ENCODE measurements at places on chromosomes 4 and X.

DNA sequence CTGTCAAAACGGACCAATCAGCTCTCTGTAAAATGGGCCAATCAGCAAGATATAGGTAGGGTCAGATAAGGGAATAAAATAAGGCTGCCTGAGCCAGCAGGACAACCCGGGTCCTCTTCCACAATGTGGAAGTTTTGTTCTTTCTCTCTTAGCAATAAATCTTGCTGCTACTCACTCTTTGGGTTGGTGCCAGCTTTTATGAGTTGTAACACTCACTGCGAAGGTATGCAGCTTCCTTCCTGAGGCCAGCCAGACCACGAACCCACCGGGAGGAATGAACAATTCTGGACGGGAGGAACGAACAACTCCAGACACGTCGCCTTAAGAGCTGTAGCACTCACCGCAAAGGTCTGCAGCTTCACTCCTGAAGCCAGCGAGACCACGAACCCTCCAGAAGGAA, 287.8 kb downstream of the RAPGEF2 start:
- DNase-seq = peak; percentile 75

GRCh38 chr4:173391701-173392100, 7.2 kb downstream of the SCRG1 start:
- no peak for DNase-seq

DNA sequence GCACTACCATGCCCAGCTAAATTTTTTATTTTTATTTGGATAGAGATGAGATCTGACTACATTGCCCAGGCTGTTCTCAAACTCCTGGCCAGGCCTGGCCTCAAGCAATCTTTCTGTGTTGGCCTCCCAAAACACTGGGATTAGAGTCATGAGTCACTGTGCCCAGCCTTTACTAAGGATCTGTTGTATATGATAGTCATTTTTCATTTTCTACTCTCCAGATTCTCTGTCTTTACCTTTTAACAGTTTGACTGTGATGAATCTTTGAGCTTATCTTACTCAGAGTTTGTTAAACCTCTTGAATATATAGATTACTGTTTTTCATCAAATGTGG, 161.8 kb downstream of the FNIP2 start:
- no peak for DNase-seq

DNA sequence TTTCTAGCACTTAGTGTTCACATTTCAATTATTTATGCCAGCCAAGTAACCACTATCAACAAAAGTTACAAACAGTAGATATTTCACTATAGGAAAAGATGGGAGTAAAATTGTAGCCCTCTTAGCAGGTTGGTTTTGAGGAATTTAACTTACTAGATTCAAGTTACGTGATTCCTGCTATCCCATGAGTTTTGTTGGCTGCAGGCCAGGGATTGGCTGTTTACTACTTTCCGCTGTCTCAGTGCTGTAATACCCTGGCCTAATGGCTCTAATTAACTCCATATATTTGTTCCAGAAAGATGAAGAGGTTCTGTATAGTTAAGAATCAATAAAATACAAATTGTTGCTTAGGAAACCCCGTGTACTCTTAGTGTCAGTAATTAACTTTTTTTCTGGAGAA, 55.5 kb upstream of the MAGED1 start:
- no peak for DNase-seq

DNA sequence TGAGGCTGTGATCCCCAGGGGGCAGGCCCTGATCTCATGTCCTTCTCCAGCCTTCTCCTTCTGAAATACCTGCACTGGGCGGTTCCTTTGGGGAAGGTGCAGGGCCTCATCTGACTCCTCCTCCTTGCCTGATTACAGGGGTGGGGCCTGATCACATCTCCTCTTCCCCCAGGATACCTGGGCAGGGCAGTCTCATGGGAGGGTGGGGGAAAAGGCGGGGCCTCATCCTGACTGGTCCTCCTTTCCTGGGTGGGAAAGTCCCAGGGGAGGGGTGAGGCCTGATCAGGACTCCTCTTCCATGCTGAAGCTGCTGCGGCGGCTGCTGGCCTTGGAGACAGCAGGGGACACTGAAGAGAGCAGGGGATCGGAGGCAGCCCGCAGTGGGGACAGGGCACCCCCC, 13.3 kb downstream of the TFE3 start:
- DNase-seq = no peak

DNA sequence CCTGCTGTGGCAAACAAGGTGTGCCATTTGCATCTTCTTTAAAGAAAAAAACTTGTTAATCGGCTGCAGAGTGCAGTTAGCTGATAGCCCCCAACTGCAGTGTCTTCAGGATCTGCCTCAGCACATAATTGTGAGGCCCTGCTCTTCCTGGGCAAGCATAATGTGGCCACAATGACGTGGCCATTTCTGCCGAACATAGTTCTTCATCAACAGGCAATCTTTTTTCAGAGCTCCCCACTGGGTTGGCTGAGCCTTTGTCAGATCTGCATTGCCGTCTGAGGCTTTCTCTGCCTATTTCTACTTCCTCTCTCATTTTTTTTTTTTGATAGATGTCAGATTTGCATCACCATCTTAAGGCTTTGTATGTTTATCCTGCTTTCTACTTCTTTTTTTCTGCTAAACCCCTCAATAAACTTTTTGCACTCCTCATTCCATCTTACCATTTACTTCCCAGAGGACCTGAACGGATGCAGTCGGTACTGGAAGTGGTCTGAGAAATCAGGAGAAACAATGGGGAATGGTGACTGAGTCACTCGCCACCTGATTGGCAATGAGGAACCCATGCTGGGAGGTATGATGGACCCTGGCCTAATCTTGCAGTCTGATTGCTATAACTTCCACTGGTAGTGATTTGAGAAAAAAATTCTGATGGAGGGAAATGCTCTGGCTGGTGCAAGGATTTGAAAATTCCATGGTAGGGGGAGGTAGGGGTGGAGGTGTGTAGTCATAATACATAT, 21.2 kb upstream of the TAB3 start:
- no peak for DNase-seq

DNA sequence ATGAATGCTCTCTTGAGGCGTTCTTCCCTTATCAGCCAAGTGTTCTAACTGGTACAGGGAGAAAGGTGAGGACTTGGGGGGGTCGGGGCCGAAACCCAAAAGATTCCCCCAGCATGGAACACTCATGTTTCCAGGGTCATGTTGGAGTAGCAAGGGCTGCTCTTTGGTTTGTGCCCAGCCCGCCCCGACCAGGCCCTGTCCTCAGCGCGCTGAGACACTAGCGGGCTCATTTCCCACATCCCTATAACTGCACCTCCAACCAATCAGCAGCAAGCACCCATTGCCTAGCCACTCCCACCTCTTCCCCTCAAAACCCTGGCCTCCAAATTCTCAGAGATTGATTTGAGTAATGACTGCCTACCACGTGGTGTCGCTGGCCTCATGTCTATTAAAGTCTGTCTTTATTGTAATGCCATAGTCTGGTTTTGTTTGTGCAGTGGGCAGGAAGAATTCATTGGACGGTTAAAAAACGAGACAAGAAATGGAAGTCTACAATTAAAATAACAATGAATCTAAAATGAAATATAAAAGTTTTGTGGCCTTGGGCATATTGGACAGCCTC, 1928.4 kb downstream of the STIM2 start:
- no peak for DNase-seq

DNA sequence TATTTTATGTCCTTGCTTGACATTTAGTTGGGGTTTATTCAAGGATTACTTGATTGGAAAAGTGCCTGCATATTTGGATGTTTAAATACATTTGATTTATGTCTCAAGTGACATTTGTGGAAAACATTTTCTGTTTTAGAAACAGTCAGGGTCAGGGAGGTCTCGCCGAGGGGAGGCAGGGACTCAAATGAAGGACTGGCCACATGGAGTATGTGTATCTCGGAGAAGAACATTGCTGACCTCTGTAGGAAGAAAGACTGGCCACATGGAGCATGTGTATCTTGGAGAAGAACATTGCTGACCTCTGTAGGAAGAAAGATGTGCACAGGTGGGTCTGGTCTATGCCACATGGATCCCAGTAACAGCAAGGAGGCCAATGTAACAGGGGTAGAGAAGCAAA, 233.6 kb downstream of the TRIML1 start:
- DNase-seq = peak; percentile 2

DNA sequence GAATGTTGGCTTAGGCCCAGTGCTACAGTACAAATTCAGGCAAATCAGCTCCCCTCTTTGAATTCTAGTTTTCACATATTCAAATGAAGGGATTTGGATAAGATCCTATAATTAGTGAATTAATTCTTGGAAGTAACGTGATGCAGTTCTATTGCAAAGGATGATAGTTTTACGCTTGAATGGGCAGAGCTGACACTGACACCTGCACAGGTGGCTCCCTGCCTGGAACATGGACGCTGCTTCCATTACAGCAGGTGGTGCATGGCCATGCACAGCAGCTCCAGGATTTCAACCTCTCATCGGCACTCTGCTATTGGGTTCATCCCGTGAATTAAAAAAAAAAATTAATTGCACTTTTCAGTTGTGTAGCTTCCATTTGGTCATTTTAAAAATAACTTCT, 28.4 kb upstream of the RPS6KA6 start:
- no peak for DNase-seq

DNA sequence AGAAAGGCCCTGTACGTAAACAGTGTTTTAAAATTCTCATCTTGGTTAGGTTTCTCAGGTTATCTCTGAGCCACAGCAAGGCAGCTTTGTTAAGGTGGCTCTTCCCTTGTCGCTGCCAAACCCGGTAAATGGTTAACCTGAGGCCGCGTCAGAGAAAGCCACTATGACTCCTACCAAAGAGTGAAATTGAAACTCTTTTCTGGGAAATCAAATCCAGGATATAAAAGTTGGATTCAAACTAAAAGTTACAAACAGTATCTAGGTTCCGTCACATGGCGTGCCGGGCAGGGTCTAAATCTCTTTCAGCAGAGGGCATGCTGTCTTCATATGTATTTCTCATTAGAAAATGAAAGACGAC, 433 bp downstream of the MMAA start:
- DNase-seq = no peak

DNA sequence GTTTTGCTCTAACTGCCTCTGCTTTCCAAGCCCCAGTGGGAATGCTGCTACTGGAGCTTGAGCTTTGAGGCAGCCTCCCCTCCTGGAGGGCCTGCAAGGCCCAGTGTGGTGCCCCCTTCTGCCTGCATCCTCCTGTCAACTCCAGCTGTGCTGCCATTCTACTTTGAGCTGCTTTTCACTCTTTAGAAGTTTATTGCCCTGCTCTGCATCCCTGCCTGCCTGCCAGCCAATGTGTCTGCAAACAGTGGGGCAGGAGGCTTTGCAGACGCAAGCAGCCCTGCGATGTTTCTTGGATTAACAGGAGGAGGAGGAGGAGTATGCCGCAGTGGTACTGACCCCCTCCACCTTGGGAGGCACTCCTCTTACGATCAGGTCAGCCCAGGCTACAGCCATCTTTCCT, 16.4 kb downstream of the TMEM31 start:
- DNase-seq = no peak

GRCh38 chr4:142331646-142332045, 514.5 kb downstream of the INPP4B start:
- DNase-seq = no peak

DNA sequence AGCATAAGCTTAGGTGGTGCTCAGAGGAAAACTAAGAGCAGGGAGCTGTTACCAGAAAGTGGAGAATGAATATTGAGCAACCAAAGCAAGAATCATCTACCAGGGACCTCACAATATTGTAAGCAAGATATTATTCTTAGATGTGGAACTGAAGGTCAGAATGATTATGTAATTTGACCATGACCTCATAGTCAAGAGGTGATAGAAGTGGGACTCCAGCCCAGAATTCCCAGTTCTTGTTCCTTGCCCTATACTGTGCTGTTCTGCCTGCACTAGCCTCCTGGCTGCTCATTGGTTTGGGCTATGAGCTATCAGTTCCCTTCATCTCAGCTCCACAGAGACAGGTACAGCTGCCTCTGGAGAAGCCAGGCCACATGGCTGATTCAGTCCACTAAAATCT, 229.4 kb downstream of the LDB2 start:
- no peak for DNase-seq

- DNase-seq = no peak
Measured at GRCh38 chr4:89249716-89250361, 57.8 kb downstream of the GPRIN3 start.

DNA sequence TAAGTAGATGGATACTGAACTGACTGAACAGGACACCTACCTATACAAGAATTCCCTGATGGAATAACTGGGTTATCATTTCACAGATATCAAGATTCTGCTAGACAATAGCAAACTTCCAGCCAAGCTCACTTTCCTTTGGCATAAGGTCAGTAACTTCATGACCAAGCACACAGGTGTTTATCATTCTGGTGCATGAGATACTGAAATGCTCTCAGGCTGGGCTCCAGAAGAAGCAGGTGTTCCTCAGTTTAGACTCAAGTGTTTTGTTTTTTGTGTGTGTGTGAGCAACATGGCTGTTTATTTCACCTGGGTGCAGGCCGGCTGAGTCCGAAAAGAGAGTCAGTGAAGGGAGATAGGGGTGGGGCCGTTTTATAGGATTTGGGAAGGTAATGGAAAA, 201.5 kb upstream of the SPOCK3 start:
- DNase-seq = no peak

- no peak for DNase-seq
Measured at GRCh38 chr4:44558031-44558605, 93.3 kb downstream of the YIPF7 start.

GRCh38 chr4:159205466-159205865, 102.6 kb downstream of the RAPGEF2 start:
- no peak for DNase-seq

- no peak for DNase-seq
Measured at GRCh38 chr4:112516066-112516470, at the start of gene NEUROG2. NEUROG2 (minus strand) TSS chr4:112516180; CDS start chr4:112515475, 705 bp downstream.

DNA sequence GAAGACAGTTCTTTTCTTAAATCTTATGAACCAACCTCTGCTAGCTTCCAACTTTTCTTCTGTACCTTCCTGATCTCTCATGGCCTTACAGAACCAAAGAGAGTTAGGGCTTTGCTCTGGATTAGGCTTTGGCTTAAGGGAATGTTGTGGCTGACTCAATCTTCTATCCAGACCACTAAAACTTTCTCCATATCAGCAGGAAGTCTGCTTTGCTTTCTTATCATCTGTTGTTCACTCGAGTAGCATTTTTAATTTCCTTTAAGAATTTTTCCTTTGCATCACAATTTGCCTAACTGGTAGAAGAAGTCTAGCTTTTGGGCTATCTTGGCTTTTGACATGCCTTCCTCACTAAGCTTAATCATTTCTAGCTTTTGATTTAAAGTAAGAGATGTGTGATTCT, 167.0 kb downstream of the TBCK start:
- DNase-seq = no peak

GRCh38 chrX:42109428-42109827, 186.1 kb upstream of the CASK start:
- no peak for DNase-seq
